ENCODE measurements at places on chromosomes 3 and 15.

DNA sequence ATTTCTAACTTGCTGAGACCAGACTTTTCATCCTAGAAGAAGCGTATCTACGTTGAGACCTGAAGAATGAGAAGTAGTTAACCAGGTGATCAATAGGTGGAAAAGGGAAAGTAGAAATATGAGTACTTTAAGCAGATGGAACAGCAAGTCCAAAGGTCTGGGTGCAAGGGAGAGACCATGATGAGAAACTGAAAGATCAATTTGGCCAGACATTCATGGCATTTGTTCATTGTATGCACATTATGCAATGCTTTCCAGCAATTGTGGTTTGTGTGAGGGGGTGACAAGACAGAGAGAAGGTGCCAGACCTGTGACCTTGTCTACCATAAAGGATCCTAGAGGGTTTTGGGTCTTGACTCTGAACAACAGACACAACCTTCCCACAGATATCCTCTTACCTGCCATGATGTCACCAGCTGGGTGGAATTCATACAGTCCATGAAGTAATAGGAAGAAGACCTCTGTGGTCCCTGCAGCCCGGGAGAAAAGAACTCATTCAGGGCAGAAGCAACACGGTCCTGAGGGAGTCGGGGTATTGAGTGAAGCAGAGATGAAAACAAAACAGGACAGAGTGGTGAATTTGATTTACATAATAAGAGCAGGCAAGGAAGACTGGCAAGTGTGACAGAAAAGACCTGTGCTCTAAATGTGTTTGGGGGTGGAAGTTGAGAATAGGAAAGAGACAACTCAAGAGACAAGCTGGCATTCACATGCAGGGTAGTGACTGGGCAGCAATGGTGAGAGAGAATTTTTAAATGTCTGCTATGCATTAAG is 63.4 kb upstream of the PSMD6 start:
- DNase-seq, result no peak

- DNase-seq, result peak; percentile 26
Measured at GRCh38 chr15:85128621-85129020, 147.0 kb downstream of the PDE8A start.

DNA sequence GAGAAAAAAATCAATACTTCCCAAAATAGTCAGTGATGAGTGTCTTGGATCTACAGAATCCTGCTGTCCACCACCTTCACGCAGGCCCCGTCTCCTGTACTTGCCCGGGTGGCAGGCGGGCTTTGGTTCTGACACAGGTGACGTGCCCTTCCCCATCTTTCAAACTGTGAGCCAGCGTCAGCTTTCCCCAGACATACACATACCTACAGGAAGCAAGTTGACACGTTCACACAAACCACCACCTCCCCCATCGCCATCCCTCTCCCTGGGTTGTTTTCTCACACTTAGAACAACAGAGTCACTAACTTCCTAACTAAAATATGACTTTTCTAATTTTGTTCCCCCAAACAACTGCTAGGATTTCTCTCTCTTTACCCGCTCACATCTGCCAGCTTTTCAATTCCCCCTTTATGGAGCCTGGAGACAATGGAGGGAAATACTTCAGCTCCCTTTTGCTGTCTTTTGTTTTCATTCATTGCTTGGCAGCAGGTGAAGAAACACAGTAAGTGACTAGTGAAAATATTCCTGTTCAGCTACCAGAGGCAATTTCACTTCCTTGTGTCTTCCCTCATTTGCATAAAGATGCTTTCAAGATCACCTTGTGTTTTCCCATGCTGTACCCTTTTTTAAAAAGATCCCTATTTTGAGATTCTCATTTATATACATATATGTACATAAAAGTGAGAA is 248.3 kb downstream of the SLCO3A1 start:
- no peak for DNase-seq

DNA sequence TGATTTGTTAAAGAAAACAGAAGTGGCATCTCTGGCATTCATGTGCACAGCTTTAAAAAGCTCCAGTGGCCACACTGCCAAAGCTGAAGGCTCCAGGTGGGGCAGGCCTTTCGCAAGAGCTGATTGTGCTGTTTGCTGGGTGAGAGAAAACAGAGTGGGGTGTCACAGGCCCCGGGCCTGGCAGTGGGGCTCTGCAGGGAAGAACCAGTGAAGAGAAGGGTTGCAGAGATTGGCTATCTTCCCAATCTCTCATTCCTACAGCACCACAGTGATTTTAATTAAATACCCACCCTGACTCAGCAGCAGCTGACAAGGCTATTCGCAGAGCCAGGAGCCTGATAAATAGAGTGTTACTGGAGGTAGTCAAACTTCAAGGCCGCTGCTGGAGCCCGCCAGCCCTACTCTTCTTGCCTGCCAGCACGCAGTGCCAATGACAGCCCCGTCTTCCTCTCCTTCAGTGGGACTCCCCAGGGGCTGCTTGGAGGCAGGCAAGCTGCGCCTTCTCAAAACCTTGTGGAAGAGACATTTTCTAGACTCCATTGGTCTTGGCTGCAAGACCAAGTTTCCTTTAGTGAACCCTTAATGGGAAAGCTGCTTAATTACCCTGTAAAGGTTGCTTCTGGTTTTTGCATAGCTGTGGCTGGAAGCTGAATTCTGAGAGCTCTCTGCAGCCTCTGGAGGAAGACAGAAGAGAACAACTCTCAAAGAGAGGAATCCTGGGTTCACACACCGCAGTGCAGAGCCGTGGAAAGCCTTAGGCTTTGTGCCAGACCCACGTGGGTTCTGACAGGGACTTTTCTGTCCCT is 225.8 kb upstream of the SLCO3A1 start:
- peak; percentile 82 for DNase-seq

DNA sequence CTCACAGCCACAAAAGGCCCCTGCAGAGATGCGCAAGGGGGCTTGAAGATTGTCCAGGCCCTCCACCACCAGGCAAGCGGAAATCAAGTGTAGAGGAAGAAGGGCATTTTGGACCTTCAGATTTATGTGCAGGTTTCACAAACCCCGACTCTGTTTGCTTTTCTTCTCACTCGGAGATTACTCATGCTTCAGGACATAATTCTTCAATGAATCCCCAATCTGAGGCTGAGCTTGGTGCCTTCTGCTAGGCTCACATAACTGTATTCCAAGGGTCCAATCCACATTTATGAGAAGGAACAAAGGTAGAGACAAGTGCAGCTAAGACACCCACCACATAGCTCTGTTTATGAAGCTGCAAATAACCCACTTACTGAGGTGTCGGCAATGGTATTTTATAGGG is 50.6 kb upstream of the NMNAT3 start:
- DNase-seq, result no peak

GRCh38 chr3:37907906-37908305 is 46.2 kb downstream of the CTDSPL start:
- DNase-seq, result peak; percentile 36

DNA sequence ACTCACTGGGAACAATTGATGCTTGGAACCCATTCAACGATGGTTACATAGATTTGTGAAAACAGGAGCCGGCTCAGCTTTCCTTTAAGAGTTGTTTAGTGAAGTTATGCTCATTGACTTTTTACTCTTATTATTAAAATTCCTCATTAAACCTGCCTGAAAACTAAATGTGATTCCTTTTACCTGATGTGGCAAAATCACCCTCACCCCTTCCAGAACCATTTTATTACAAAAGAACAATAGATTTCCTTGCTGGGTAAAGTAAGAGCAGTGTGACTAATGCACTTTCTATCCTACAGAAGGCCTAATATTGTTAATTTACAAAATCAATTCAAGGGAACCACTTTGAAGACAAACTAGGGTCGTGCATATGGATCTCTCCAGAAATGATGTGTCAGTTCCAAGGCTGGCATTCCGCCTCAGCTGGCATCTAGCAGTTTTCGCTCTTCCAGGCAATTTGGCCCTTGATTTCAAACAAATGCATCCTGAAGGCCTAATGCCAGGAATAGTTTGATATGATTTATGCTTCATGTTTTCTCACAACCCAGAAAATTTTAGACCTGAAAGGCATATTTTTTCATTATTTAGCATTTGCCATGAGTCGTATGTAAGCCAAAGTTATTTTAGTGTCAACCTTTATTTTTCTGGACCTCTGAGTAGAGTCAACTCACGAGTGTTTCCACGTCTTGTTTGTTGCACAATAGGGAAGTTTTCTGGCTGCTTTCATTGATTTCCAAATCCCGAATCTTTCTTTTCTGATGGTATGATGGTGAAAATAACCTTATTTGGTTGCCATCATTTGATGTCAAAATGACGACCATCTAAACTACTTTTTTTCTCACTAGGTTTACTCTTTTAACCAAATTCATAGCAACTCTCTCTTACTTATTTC is 447.8 kb downstream of the MECOM start:
- no peak for DNase-seq

- DNase-seq, result peak; percentile 62
Measured at GRCh38 chr15:74053941-74054529, 28.3 kb downstream of the GOLGA6A start.

GRCh38 chr3:120498556-120499346 is 48.0 kb upstream of the FSTL1 start:
- DNase-seq, result peak; percentile 99

DNA sequence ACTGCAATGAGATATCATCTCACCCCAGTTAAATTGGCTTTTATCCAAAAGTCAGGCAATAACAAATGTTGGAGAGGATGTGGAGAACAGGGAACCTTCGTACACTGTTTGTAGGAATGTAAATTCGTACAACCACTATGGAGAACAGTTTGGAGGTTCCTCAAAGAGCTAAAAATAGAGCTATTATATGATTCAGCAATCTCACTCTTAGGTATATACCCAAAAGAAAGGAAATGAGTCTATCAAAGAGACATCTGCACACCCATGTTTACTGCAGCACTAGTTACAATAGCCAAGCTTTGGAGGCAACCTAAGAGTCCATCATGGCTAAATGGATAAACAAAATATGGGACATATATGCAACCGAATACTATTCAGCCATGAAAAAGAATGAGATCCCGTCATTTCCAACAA is 68.0 kb upstream of the HES1 start:
- DNase-seq, result peak; percentile 56

- peak; percentile 20 for DNase-seq
Measured at GRCh38 chr15:81184188-81184587, 12.5 kb upstream of the IL16 start.

DNA sequence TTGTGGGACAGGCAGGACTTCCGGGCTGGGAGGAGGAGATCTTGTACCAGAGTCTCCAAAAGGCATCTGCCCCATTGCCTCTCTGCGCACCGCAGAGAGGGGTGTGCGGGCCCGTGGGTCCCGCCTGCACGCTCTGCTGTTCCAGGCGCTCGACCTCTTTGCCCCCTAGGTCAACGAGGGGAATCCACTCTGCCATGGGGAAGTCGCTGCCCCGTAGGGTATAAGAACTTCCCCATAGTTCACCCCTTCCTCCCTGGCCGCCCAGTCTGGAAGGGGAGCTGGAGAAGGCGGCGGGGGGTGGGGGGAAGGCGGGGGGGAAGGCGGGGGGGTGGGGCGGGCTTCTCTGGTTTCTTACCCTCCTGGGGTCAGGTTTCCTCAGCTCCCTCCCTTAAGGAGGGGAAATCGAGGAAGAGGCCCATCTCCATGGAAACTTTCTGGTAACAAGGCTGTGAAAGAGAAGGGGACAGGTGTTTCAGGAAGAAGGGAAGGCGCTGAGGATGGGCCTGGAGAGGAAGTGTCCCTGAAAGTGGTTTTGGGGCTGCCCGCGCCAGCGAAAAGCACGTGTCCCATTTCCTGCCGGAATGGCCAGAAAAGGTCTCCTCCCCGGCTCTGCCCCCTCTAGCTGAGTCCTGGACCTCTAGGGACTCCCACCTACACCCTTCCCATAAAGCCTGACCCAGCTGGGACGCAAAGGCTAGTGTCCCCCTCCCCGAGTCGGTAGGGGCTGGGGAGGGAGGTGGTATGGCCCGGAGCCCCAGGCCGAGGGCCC is 27.5 kb downstream of the NR1I2 start:
- no peak for DNase-seq

GRCh38 chr15:101499863-101500713 is 10.6 kb upstream of the PCSK6 start:
- no peak for DNase-seq

- DNase-seq, result peak; percentile 71
Measured at GRCh38 chr3:101850246-101851051, 1.1 kb downstream of the NFKBIZ start.

DNA sequence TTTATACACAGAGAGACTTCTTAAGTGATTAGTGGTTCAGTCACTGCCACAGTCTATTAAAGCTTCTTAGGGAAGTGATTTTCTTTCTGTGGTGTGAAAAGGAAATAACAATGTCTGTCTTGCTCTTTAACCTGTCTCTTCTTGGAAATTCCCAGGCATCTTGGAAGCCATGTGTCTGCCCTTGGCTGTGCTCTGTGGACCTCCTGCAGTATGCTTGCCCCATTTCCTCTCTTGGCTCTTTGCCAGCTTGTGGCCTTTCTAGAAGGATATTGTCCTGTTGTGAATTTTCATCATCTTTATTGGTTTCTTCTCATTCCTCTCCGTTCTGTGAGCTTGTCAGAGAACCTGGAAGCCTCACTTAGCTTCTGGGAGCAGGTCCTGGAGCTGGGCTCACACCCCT is 338.4 kb upstream of the C2CD4B start:
- no peak for DNase-seq

DNA sequence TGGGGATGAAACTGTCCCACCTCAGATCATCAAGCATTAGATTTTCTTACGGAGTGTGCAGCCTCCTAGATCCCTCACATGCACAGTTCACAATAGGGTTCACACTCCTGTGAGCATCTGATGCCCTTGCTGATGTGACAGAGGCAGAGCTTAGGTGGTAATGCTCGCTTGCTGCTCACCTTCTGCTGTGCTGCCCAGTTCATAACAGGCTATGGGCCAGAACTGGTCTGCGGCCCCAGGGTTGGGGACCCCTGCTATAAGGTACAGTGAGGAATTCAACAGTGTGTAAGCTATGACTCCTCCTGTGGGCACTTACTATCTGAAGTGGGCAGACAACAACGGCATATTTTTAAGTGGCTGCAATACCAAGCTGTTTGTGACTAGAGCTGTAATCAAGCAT is 187.9 kb upstream of the BHLHE40 start:
- no peak for DNase-seq

- DNase-seq, result no peak
Measured at GRCh38 chr3:171986176-171986575, 53.2 kb upstream of the FNDC3B start.

GRCh38 chr3:58474348-58474911 is 17.5 kb upstream of the KCTD6 start:
- DNase-seq, result no peak

DNA sequence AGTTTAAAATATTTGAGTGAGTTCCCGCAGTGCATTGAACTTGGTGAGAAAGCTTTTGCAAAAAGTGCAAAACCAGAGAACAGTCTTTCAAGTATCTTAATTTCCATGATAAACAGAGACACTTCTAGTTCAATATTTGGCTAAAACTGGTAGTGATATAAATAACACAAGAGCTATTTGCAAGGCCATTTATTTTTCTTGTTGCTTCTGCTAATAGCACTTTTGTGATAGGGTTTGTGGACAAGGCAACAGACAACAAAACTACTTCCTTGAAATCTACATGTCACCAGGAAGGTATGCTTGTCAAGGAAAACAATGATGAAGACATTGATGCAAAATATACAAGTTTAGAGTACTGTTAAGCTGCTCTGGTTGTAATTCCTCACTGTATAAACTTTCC is 1225.1 kb downstream of the OTOL1 start:
- no peak for DNase-seq

Measured in astrocyte (in vitro differentiated cells and primary cell).